ENCODE measurements at places on chromosomes 7 and 10. TPM values are rescaled to one million over a fixed set of nuclear protein-coding genes. Genes with fewer than 3 reads are reported as not detected.

Gene POLR3A
- total RNA-seq: 23.9 TPM

Gene ENTPD1
- 5.8 TPM for total RNA-seq

Gene ADAMTS14
- 3.2 TPM for total RNA-seq

Gene CAV2
- 12.4 TPM for total RNA-seq

Gene BHLHA15
- not detected for total RNA-seq

DNA sequence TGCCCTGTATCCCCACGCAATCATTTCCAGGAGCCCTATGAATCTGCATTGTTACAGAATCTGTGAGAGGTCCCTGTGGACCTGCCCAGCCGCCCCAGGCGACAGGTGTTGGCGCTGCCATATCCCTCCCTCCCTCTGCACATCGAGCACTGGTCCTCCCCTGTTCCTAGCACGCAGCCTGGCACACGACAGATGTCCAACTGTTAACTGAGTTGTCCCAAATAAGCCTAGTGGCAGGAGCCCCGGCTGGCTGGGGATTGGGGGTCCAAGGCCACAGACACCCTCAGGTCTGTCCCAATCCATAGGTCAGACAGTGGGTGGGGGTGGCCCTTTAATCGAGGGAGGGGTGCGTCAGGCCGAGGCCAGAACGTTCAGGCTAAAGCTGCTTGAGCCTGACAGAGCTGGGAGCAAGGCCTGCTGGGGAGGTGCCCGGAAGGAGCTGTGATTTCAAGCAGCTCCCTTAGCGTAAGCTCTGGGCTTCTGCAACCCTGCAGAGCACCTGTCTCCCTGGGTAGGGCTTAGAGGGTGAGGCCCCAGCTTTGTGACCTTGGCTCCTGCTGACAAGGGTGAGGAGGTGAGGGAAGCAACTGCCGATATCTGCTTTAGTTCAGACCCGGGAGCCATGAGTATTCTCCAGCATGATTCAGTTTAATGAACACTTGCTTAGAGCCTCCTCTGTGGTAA, 40.1 kb downstream of the ADRA2A start:
- no peak for DNase-seq
- H3K4me1 ChIP-seq: no peaks in the 10 kb centered on the region
- no peaks in the 10 kb centered on the region for H3K36me3 ChIP-seq
- H3K27ac ChIP-seq: no peak overlapping the region
- H3K4me3 ChIP-seq: no peak overlapping the region

- H3K27ac ChIP-seq: no peak overlapping the region
- no peak for DNase-seq
- H3K27me3 ChIP-seq: no peaks in the 10 kb centered on the region
- H3K4me1 ChIP-seq: no peaks in the 10 kb centered on the region
- no peak overlapping the region for H3K4me3 ChIP-seq
Observed at GRCh38 chr7:94576316-94576715, 66.7 kb downstream of the CASD1 start.

DNA sequence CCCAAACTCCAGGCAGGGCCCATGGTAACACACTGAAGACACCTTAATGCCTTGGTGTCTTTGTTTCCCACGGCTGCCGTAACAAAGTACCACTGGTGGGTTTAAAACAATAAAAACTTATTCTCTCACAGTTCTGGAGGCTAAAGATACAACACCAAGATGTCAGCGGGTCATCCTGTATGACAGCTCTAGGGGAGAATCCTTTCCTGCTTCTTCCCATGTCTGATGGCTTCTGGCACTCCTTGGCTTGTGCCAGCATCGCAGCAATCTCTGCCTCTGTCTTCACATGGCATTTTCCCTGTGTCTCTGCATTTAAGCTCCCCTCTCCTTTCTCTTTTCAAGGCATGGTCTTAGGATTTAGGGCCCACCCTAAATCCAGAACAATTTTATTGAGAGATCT, 33.1 kb downstream of the PRSS2 start:
- no peaks in the 10 kb centered on the region for H3K4me1 ChIP-seq
- H3K27me3 ChIP-seq: no peaks in the 10 kb centered on the region

GRCh38 chr10:29876008-29876555, 183.3 kb downstream of the JCAD start:
- DNase-seq: no peak
- no peaks in the 10 kb centered on the region for H3K4me1 ChIP-seq
- H3K4me3 ChIP-seq: no peak overlapping the region
- no peaks in the 10 kb centered on the region for H3K36me3 ChIP-seq
- H3K27me3 ChIP-seq: no peaks in the 10 kb centered on the region

- no peak overlapping the region for H3K4me3 ChIP-seq
- H3K4me1 ChIP-seq: no peaks in the 10 kb centered on the region
- no peaks in the 10 kb centered on the region for H3K36me3 ChIP-seq
Observed at GRCh38 chr10:1708746-1709145, 28.6 kb downstream of the ADARB2 start.

- DNase-seq: no peak
- no peak overlapping the region for H3K27ac ChIP-seq
- no peak overlapping the region for H3K4me3 ChIP-seq
- H3K36me3 ChIP-seq: no peaks in the 10 kb centered on the region
Observed at GRCh38 chr10:25743832-25744231, 190.2 kb upstream of the MYO3A start.

GRCh38 chr7:15446722-15447121, 115.1 kb downstream of the AGMO start:
- DNase-seq: no peak
- no peaks in the 10 kb centered on the region for H3K36me3 ChIP-seq
- H3K4me3 ChIP-seq: no peak overlapping the region

DNA sequence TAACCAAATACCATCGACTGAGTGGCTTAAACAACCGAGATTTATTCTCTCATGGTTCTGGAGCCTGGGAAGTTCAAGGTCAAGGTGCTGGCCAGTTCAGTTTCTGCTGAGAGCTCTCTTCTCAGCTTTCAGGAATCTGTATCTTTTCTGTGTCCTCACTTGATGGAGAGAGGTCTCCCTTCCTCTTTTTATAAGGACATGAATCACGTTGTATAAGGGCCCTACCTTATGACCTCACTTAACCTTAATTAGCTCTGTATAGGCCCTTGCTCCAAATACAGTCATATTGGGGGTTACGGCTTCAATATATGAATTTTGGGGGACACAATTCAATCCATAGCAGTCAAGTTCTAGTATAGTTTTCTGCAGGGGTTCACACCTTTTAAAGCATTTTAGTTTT, 135.2 kb upstream of the ADO start:
- DNase-seq: no peak
- no peaks in the 10 kb centered on the region for H3K4me1 ChIP-seq
- H3K27ac ChIP-seq: no peak overlapping the region
- H3K27me3 ChIP-seq: no peaks in the 10 kb centered on the region
- H3K36me3 ChIP-seq: no peaks in the 10 kb centered on the region

GRCh38 chr10:131233611-131234258, 77.8 kb downstream of the TCERG1L start:
- no peaks in the 10 kb centered on the region for H3K27me3 ChIP-seq
- no peak for DNase-seq
- H3K4me1 ChIP-seq: no peaks in the 10 kb centered on the region
- H3K36me3 ChIP-seq: no peaks in the 10 kb centered on the region

DNA sequence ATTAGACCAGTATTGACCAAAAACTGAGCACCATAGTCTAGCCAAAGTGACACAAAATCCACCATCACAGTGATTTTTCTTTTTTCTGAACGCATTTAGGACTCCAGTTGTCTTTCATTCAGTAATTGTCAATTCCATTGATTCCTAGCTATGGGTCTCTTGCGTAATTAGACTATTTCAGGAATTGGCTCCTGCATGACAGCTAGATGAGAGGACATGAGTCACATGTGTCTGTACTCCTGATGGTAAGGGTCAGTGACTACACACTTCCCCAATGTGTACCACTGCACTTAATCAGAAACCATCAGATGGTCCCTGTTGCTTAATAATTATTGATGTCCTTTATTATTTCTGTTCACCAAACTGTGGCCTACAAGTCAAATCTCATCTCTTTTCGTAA, 469.5 kb downstream of the POM121L12 start:
- no peaks in the 10 kb centered on the region for H3K27me3 ChIP-seq
- no peak overlapping the region for H3K27ac ChIP-seq
- DNase-seq: no peak

DNA sequence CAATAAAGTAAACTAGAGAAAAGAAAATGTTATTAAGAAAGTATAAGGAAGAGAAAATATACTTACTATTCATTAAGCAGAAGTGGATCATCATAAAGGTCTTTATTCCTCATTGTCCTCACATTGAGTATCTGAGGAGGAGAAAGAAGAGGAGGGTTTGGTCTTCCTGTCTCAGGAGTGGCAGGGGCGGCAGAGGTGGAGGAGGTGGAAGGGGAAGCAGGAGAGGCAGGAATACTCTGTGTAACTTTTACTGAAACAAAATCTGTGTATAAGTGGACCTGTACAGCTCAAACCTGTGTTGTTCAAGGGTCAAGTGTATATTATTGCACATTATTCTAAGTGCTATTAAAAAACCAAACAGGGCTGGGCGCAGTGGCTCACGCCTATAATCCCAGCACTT, 34.2 kb upstream of the EPC1 start:
- H3K36me3 ChIP-seq: no peaks in the 10 kb centered on the region
- no peak overlapping the region for H3K27ac ChIP-seq
- H3K27me3 ChIP-seq: no peaks in the 10 kb centered on the region
- H3K4me1 ChIP-seq: peaks cover 14% of the 10 kb centered on the region
- no peak overlapping the region for H3K4me3 ChIP-seq

GRCh38 chr7:106472741-106473140, 188.0 kb upstream of the NAMPT start:
- no peak overlapping the region for H3K27ac ChIP-seq
- no peaks in the 10 kb centered on the region for H3K4me1 ChIP-seq
- no peak overlapping the region for H3K4me3 ChIP-seq
- H3K36me3 ChIP-seq: no peaks in the 10 kb centered on the region

DNA sequence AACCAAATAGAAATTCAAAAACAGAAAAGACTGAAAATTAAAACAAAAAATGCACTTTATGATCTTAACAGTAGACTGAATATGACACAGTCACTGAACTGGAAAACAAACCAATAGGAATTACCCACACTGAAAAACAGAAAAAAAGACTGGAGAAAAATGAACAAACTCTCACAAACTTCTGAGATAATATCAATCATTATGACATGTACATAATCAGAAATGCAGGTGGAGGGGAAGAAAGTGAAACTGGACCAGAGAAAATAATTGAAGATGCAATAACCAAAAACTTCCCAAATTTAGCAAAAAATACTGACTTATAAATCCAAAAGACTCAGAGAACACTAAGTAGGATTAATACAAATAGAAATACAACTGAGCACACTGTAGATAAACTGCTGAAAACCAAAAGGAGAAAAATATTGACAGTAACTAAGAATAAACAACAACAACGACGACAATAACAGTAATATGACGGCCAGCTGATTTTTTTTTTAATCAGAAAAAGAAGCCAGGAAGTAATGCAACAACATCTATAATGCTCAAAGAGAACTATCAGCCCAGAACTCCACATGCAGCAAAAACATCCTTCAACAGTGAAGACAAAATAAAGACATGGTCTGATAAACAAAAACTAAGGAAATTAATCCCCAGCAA, 108.1 kb downstream of the ZFAND4 start:
- H3K27me3 ChIP-seq: no peaks in the 10 kb centered on the region
- H3K4me3 ChIP-seq: no peak overlapping the region
- H3K4me1 ChIP-seq: no peaks in the 10 kb centered on the region
- no peak for DNase-seq
- no peaks in the 10 kb centered on the region for H3K36me3 ChIP-seq

GRCh38 chr7:131513245-131514061, 43.0 kb downstream of the PODXL start:
- DNase-seq: peak; percentile 61
- H3K36me3 ChIP-seq: no peaks in the 10 kb centered on the region
- no peaks in the 10 kb centered on the region for H3K4me1 ChIP-seq
- H3K27me3 ChIP-seq: no peaks in the 10 kb centered on the region
- no peak overlapping the region for H3K4me3 ChIP-seq

DNA sequence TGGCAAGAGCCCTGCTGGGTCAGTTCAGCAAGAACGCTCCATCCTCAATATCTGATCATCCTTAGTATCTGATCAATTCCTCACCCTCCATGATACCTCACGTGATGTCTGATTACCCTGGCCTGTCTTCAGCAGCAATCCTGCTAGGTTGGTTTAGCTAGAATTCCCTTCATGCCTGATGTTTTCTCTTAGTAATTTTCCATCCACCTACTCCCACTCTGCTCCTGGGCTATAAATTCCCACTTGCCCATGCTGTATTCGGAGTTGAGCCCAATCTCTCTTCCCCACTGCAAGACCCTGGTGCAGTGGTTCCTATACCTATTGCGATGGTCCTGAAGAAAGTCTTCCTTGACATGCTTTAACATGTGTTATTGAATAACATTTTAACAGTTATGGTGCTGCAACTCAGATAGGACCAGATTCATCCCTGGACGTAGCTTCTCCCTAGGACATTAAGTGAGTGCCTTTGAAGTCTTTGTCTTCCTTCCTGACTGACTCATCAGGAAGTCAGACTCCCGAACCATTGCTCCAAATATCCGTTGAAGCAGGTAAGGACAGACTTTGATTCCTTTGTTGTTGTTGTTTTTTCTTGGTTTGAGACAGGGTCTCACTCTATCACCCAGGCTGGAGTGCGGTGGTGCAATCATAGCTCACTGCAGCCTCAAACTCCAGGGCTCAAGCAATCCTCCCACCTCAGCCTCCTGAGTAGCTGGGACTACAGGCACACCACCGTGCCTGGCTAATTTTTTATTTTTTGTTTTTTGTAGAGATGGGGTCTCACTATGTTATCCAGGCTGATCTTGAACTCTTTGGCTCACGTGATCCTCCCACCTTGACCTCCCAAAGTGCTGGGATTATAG, 29.4 kb upstream of the CLDN3 start:
- H3K4me3 ChIP-seq: no peak overlapping the region
- no peaks in the 10 kb centered on the region for H3K4me1 ChIP-seq
- no peaks in the 10 kb centered on the region for H3K36me3 ChIP-seq
- no peaks in the 10 kb centered on the region for H3K27me3 ChIP-seq

GRCh38 chr7:142323706-142324105, 65.8 kb upstream of the PRSS58 start:
- no peaks in the 10 kb centered on the region for H3K4me1 ChIP-seq
- H3K36me3 ChIP-seq: no peaks in the 10 kb centered on the region
